ENCODE measurements at places on chromosomes 11 and 22.

DNA sequence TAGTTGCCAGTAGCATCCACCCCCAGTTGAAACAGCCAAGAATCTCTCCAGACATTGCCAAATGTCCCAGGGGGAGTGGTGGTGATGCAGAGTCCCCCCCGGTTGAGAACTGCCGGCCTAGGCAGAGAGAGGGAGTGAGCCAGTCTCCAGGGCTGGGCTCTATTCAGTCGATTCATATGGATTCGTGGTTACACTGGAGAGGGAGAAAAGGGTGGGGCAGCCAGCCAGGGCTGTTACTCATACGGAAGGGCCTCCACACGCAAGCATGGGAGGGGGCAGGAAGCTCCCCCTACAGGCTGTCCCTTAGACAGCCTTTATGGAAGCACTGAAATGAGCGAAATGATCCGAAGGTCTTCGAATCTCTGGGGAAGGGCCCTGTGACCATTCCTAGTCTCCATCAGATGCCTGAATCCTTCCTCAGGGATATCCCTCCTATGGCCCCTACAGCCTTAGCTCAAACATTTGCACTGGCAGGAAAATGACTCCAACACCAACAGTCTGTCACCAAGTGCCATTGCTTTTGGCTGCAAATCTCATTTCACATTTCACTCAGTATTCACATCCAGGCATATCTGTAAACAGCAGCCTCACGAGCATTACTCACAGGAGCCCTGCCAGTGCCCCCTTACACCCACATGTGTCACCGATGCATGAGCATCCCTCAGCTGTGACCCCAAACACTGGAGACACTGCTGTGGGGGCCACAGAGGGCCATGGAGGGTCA lies 18.4 kb upstream of the TLCD5 start:
- DNase-seq: no peak

- no peak for DNase-seq
Measured at GRCh38 chr11:129048911-129049310, 106.2 kb upstream of the TP53AIP1 start.

DNA sequence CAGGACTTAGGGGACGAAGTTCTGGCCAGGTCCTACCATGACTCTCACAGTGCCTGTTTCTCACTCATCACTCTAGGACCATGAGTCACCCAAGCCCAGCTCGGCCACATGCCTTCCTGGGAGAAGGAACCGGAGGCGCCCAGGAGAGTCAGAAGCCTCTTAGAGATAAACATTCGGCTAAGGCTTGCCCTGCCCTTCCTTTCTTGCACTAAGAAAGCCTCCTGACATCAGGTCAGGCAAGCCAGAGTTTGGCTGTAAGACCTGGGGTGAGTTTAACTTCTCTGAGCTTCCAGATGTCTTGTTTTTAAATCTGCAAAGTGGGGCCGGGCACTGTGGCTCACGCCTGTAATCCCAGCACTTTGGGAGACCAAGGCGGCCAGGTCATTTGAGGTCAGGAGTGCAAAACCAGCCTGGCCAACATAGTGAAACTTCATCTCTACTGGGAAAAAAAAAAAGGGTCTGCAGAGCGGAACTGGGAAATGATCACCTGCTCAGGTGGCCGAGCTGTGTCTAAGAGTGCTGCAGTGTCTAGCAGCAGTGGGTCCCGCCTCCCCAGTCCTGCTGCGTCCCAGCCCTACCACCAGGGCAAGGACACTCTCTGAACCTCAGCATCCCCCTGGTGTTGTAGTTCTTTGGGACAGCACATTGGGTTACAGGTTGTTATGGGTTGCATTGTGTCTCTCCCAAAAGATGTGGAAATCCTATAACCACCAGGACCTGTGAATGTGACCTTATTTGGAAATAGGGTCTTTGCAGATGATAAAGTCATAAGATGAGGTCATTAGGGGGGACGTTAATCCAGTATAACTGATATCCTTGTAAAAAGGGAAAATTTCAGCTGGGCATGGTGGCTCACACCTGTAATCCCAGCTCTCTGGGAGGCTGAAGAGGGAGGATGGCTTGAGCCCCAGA lies 1.8 kb upstream of the CARS1 start:
- no peak for DNase-seq

- no peak for DNase-seq
Measured at GRCh38 chr11:41404109-41404508, 55.3 kb downstream of the LRRC4C start.

GRCh38 chr22:32106930-32107329 lies 52.2 kb downstream of the C22orf42 start:
- DNase-seq: no peak

GRCh38 chr11:35218956-35219355 lies 80.0 kb downstream of the CD44 start:
- DNase-seq: no peak

- no peak for DNase-seq
Measured at GRCh38 chr11:103877221-103877620, 159.2 kb upstream of the DDI1 start.

GRCh38 chr11:64492561-64492960 lies 98.5 kb upstream of the SLC22A12 start:
- DNase-seq: no peak

DNA sequence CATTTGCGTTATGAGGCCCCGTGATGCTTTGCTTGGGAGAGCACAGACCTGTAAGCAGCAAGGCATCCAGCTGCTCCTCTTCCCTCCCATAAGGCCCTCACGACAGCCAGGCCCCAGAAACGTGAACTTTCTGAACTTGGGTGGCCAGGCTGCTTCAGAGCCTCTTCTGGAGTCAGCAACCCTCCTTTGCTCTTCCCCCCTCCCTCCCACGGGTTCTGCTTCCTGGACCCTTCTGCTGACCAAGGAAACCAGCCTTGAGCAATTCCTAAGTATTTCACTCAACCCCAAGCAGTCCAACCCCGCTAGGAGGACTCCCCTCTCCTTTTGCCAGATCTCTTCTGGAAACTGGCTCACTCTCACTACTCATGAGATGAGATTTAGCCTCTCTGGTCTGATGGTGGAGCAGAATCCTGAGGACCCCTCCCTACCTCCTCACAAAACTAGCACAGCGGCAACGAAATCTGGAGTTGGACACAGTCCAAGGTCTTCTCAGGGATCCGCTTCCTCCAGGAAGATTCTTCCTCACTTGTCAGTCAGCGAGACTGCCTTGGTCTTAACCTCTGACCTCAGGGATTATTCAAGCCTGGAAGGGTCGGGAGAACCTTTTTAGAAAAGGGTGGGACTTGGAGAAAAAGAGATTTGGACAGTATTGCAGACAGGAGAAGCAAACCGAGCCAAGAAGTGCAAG lies 86.2 kb downstream of the UBASH3B start:
- DNase-seq: no peak

- DNase-seq: no peak
Measured at GRCh38 chr22:25709758-25710157, 32.2 kb upstream of the MYO18B start.

DNA sequence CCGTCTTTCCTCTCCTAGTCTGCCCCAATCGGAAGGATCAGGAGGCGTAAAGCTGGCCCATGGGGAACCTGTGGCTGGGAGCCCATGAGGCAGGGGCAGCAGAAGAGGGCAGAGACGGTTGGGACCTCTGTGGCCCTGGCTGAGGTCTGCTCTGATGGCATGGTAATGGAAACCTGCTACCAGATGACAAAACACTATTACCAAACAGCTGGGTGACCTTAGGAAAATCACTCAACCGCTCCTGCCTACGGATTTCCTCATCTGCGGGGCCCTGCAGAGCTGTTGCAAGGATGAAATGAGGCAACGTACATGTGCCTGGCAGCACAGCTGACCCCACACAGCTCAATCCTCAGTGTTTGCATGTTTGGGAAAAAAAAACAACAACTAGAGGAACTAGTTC lies 4.6 kb downstream of the AP5B1 start:
- DNase-seq: no peak
